ENCODE measurements at places on chromosomes 4 and X.

- peak; percentile 1 for DNase-seq
Measured at GRCh38 chr4:112053825-112054350, 91.4 kb upstream of the FAM241A start.

- DNase-seq, result peak; percentile 33
Measured at GRCh38 chr4:47287735-47288134, 175.8 kb downstream of the COMMD8 start.

- DNase-seq, result no peak
Measured at GRCh38 chrX:9646471-9647224, 119.0 kb downstream of the GPR143 start.

- DNase-seq, result no peak
Measured at GRCh38 chr4:26746802-26747213, 113.8 kb upstream of the STIM2 start.

GRCh38 chr4:155407480-155407879 lies 30.7 kb upstream of the MAP9 start:
- peak; percentile 38 for DNase-seq

DNA sequence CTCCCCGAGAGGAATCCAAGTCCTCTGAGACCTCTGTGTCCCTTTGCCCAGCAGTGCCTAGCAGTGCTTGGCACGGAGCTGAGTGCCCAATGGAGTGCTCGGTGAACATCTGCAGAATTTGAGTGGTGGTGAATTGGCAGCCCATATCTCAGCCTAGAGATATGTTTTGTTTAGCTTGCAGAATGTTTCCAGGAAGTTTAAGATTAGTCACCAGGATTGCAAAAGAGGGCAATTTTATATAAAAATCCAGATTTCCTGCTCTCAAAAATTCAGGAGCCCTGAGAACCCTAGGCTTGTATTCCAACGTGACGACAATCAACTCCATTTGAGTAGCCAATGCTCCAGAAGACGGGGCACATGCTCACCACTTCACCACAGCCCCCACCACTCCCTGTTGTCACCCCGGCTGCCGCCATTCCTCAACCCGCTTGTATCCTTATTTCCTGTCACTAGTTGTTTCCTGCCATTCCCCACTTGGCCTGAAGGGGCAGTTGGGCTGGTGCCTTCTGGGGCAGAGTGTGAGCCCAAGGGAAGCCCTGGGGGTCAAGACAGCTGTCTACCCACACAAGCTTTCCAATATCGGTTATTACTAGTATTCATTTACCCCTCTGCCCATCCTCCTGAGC lies 116.9 kb downstream of the EFNB1 start:
- peak; percentile 54 for DNase-seq

GRCh38 chr4:113433116-113433515 lies 328.4 kb downstream of the CAMK2D start:
- DNase-seq, result peak; percentile 17

DNA sequence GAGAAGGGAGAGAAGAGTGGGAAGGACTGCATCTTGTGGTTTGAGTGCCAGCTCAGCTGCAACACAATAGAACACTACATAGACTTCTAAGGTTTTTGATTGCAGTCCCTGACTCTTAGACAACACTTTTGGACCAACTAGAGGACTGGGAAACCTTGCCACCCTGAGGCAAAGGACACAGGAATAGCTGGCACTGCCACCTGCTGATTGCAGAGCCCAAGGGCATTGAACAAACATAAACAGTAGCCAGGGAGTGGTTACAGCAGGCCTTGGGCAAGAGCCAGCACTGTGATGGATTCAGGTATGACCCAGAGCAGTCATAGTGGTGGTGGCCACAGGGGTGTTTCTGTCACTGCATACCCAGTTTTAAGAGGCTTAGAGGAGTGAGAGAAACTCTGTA lies 72.5 kb upstream of the CXorf51A start:
- no peak for DNase-seq

DNA sequence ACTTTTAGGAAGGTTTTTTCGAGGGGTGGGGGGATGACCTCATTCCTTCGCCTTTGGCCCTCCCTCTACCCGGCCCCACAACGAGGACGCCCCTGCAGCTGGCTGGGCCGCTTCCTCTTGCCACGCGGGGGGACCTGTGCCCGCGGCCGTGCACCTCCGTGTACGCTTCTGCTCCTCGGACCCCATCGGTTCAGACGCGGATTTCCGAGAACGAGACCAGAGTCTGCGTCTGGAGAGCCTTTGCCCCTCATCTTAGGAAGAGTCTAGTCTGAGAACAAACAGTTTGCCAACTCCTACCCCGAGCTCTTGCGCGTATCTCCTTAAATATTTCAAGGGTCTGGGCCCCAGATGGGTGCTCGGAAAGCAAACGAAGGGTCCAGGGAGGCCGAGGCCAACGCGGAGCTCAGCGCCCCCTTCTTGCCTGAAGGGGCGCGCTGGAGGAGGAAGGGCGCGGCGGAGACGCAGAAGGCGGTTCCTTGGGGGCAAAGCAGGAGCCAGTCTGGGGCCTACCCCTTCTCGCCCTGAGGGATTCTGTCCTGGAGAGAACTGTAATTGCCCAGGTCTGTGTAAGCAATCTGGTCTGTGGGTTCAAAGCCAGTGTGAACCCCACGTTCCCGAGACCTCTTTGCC lies 3.9 kb upstream of the SFRP2 start:
- no peak for DNase-seq

GRCh38 chrX:153490217-153490930 lies 4.4 kb upstream of the BGN start:
- no peak for DNase-seq

DNA sequence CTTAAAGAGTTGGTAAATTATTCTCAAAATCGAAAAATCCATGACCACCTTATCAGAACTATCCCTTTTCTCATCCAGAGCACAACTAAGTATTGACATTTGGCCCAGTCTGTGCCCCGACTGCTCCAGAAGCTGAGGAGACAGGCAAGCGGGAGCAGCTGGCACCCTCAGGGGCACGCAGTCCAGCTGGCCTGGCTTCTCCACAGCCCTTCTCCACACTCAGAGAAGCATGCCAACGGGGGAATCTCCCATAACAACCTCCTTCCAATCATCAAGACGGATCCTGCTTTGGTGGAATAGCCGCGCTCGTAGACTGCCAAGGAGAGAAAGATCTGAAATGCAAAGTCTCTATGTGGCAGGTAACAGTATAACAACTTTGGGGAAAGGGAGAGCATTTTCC lies 85.4 kb downstream of the AFAP1 start:
- no peak for DNase-seq

GRCh38 chr4:32025851-32026459 lies 1305.8 kb downstream of the PCDH7 start:
- DNase-seq, result peak; percentile 4

DNA sequence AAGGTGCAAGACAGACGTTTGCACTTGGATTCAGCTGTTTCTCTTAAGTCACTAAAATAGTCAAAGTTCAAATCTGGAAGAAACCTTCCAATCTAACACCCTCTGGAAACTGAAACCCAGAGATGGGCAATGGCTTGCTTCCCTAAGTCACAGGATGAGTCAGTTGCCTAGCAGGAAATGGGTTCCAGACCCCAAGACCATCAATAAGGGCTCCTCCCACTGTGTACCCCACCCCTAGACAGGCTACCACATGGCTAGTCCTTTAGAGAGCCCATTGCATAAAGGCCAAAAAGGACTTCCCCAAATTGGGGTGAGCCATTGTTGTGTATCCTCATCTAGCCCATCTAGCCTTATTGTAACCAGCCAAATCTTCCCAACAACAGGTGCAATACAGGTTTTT lies 216.2 kb downstream of the HS6ST2 start:
- no peak for DNase-seq

DNA sequence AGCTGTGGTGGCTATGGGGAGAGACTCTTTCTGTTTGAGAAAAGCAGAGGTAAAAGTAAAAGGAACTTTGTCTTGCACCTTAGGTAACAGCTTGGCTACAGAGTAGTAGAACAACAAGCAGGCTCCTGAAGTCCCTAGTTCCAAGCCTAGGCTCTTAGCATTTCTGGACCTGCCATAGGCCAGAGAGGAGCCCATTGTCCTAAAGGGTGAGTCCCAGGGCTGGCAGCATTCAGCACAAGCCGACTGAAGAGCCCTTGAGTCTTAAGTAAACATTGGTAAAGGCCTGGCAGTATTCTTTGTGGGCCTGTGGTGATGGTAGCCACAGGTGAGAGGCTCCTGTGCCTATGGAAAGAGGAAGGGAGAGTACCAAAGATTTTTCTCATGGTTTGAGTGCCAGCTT lies 38.2 kb downstream of the CSN3 start:
- DNase-seq, result no peak

- DNase-seq, result no peak
Measured at GRCh38 chrX:136692271-136692670, 44.3 kb downstream of the CD40LG start.

GRCh38 chr4:54819034-54819433 lies 161.3 kb downstream of the KIT start:
- no peak for DNase-seq

DNA sequence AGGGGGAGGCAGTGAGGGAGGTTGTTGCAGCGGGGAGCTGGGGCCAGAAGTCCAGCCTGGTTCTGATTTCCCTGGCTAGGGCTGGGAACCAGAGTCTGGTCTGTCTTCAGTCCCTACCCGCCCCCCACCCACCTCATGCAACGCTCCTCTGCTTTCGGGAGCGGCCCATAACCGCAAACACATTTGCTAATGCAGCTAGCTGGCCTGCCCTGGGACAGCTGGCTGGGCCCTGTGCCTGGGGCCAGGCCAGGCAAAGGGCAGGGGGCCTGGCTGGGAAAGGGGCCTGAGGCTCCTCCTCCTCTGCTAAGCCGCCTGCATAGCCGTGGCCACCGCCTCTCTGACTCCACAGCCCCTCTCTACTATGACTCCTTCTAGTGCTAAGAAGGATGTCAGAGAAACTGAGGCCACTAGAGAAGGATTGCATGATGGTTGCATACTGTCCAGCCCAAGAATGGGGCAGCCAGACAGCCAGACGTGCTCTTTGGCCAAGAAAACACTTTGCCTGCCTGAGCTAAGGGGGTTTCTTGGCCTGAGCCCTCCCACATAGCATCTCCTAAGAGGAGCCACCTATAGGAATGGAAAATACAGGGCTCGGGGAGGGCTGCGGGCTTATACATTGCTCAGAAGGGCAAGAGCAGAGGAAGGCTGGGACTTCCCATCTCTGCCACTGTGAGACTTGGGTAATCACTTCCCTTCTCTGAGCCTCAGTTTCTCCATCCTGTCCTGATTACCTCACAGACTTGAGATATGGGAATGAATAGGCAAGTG lies 76.9 kb downstream of the PJA1 start:
- peak; percentile 33 for DNase-seq

DNA sequence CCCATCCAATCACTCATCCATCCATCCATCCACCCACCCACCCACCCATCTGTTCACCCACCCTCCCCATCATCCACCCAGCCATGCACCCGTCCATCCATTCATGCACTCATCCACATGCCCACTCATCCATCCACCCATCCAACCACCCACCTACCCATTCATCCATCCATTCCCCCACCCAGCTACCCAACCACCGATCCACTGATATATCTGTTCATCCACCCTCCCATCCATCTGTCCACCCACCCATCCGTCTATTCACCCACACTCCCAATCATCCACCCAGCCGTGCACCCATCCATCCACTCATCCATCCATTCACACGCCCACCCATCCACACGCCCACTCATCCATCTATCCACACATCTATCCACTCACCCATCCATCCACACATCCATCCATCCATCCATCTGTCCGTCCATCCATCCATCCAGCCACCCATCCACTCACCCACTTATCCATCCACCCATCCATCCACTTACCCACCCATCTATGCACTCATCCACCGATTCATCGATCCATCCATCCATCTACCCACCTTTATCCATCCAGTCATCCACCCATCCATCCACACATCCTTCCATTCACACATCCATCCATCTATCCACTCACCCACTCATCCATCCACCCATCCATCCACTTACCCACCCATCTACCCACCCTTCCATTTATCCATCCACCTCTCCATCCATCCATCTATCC lies 28.4 kb downstream of the ASMTL start:
- no peak for DNase-seq

DNA sequence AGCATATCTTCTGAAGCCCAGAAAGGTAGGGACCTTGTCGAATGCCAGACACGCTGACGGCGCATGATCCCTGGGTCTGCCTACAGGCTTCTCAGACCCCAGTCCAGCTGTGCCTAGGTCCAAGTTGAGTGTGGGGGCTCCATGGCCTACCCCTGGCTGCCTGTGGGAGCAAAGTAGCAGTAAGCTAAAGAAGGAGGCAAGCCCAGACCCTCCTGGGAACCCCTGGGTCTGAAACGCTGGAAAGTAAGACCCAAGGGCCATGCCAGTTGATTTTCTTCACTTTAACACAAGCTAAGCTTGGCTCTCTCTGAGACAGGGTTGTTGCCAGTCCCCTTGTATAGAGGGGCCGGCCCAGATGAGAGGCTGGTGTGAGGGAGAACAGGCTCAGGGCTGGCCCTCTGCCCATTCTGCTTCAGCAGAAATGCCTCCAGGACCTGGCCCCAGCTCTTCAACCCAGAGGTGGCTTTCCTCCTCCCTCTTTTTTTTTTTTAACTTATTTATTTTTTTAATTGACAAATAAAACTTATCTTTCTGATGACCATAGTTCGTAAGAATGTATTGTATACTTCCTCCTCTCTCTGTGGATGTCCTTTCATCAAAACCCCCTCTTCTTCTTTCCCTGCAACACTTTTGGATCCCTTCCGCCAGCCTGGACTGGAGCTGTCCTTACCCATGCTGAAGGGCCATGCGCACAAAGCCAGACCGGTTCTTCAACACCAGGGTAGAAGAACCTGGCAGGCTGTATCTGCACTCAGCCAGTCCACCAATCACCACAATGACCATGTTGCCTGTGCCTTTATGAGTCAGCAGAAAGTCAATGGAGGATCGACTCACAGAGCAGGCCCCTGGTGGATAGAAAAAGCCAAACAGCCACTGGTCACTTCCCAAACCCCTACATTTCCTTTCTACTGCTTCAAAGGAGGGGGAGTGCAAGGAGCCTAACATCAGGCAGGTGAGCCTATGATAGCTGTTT lies 7.1 kb downstream of the AWAT2 start:
- DNase-seq, result no peak

- DNase-seq, result no peak
Measured at GRCh38 chrX:110408949-110409588, 50.4 kb downstream of the RTL9 start.

- peak; percentile 65 for DNase-seq
Measured at GRCh38 chrX:71533851-71534561, 1.1 kb downstream of the OGT start.

- DNase-seq, result no peak
Measured at GRCh38 chr4:184392748-184393559, 81.4 kb downstream of the IRF2 start.

GRCh38 chr4:73067971-73068394 lies 1.5 kb downstream of the COX18 start:
- DNase-seq, result peak; percentile 7

- peak; percentile 9 for DNase-seq
Measured at GRCh38 chrX:46381630-46382029, 163.6 kb downstream of the ZNF674 start.

DNA sequence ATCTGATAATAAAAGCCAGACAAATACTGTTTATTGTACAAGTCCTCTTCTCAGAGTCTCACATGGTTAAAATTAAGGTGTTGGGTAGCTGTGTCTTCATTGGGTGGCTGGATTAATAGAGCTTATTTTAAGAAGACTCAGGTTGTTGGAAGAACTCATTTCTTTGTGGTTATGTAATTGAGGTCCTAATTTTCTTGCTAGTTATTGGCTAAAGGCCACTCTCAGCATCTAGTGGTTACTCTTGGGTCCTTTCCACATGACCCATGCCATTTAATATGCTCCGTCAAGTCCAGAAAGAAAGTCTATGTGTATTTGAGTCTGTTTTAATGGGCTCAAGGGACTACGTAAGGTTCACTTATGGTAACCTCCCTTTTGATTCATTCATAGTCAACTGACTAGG lies 1668.6 kb upstream of the AGA start:
- DNase-seq, result no peak
